RWPE2 (cell line): ENCODE measurements at places on chromosomes 4 and X.

DNA sequence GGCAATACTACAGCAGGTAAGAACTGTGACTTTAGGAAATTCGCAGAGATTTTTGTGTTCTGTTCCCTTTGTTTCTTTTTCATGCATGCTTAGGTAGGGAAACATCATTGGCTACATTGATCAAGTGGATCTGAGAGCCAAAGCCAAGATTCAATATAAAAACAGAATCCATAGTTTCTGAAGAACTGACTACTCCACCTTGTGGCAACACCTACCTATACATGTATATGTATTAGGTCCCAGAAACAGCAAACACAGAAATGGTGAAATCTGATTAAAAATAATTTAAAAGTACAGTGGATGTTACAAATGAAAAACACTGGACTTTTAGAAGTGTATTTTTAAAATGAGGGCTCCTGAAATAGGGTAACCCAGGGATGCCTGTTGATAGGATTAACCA, 322.6 kb upstream of the MAOA start:
- H3K36me3 ChIP-seq, result no peaks in the 10 kb centered on the region
- no peak overlapping the region for H3K4me3 ChIP-seq
- no peak overlapping the region for H3K27ac ChIP-seq
- no peaks in the 10 kb centered on the region for H3K27me3 ChIP-seq

GRCh38 chr4:73193659-73194058, 64.9 kb downstream of the ANKRD17 start:
- no peaks in the 10 kb centered on the region for H3K27me3 ChIP-seq
- no peak overlapping the region for H3K4me3 ChIP-seq
- no peak for DNase-seq

- no peaks in the 10 kb centered on the region for H3K27me3 ChIP-seq
- H3K36me3 ChIP-seq, result no peaks in the 10 kb centered on the region
- H3K4me3 ChIP-seq, result no peak overlapping the region
- H3K4me1 ChIP-seq, result peaks cover 5% of the 10 kb centered on the region
These were observed 1688.0 kb upstream of the AGA start for GRCh38 chr4:179130122-179130714.

- no peak overlapping the region for H3K4me3 ChIP-seq
- peaks cover 7% of the 10 kb centered on the region for H3K4me1 ChIP-seq
- no peak for DNase-seq
These were observed 122.9 kb downstream of the UBE2NL start for GRCh38 chrX:144006811-144007210.

GRCh38 chrX:16023790-16024734, 99.3 kb upstream of the GRPR start:
- peaks cover 21% of the 10 kb centered on the region for H3K4me1 ChIP-seq
- no peaks in the 10 kb centered on the region for H3K27me3 ChIP-seq
- DNase-seq, result no peak
- H3K36me3 ChIP-seq, result no peaks in the 10 kb centered on the region
- H3K4me3 ChIP-seq, result no peak overlapping the region

GRCh38 chrX:49970674-49971073, 48.3 kb downstream of the CLCN5 start:
- H3K27me3 ChIP-seq, result no peaks in the 10 kb centered on the region
- H3K4me1 ChIP-seq, result no peaks in the 10 kb centered on the region
- no peaks in the 10 kb centered on the region for H3K36me3 ChIP-seq

GRCh38 chr4:122705547-122706117, 26.9 kb upstream of the BBS12 start:
- no peak overlapping the region for H3K27ac ChIP-seq
- peaks cover 12% of the 10 kb centered on the region for H3K4me1 ChIP-seq
- H3K36me3 ChIP-seq, result peaks cover 19% of the 10 kb centered on the region; the same call in 1 of the 2 replicates
- H3K4me3 ChIP-seq, result no peak overlapping the region

GRCh38 chrX:48924270-48924669, 5.4 kb upstream of the PIM2 start:
- H3K4me1 ChIP-seq, result no peaks in the 10 kb centered on the region
- H3K27me3 ChIP-seq, result no peaks in the 10 kb centered on the region
- no peak for DNase-seq
- H3K4me3 ChIP-seq, result no peak overlapping the region
- no peaks in the 10 kb centered on the region; the same call in 1 of the 2 replicates for H3K36me3 ChIP-seq

- no peaks in the 10 kb centered on the region for H3K27me3 ChIP-seq
- no peak for DNase-seq
- no peak overlapping the region for H3K27ac ChIP-seq
- H3K36me3 ChIP-seq, result no peaks in the 10 kb centered on the region
- H3K4me3 ChIP-seq, result no peak overlapping the region
These were observed 277.7 kb upstream of the TET2 start for GRCh38 chr4:104868958-104869357.

- H3K4me3 ChIP-seq, result no peak overlapping the region
- no peak for DNase-seq
- no peaks in the 10 kb centered on the region for H3K27me3 ChIP-seq
- no peaks in the 10 kb centered on the region for H3K36me3 ChIP-seq
- no peaks in the 10 kb centered on the region for H3K4me1 ChIP-seq
These were observed 191.1 kb downstream of the KCTD8 start for GRCh38 chr4:44257461-44257860.

GRCh38 chrX:118682258-118683014, 45.0 kb upstream of the IL13RA1 start:
- H3K4me3 ChIP-seq, result no peak overlapping the region
- no peaks in the 10 kb centered on the region for H3K4me1 ChIP-seq
- H3K36me3 ChIP-seq, result no peaks in the 10 kb centered on the region
- DNase-seq, result no peak

GRCh38 chr4:44996276-44996845, 270.0 kb upstream of the GNPDA2 start:
- no peak overlapping the region for H3K4me3 ChIP-seq
- no peak for DNase-seq
- H3K27ac ChIP-seq, result no peak overlapping the region
- H3K36me3 ChIP-seq, result no peaks in the 10 kb centered on the region

DNA sequence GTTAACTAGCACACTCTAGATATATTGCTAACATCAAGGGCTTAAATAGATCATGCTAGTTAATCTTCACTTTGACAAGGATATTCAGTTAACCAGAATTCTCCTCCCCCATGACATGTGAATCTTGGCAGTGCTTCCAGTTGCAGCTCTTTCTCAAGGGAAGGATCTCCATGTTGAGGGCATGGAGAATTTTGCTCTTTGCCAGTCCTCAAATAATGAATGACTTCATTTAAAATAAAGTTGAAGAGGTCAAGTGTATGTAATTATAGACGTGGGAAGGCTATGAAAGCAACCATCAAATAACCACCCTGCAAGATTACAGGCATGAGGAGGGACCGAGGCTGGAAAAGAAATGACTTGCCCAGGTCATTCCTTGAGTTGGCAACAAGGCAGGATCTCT, 87.3 kb upstream of the CPEB2 start:
- DNase-seq, result no peak
- no peaks in the 10 kb centered on the region for H3K4me1 ChIP-seq
- H3K36me3 ChIP-seq, result no peaks in the 10 kb centered on the region
- no peak overlapping the region for H3K4me3 ChIP-seq
- H3K27ac ChIP-seq, result no peak overlapping the region

- no peaks in the 10 kb centered on the region for H3K36me3 ChIP-seq
- H3K27me3 ChIP-seq, result no peaks in the 10 kb centered on the region
- DNase-seq, result no peak
- H3K27ac ChIP-seq, result no peak overlapping the region
- H3K4me3 ChIP-seq, result no peak overlapping the region
- no peaks in the 10 kb centered on the region for H3K4me1 ChIP-seq
These were observed 1627.5 kb upstream of the TENM3 start for GRCh38 chr4:180615746-180616145.

DNA sequence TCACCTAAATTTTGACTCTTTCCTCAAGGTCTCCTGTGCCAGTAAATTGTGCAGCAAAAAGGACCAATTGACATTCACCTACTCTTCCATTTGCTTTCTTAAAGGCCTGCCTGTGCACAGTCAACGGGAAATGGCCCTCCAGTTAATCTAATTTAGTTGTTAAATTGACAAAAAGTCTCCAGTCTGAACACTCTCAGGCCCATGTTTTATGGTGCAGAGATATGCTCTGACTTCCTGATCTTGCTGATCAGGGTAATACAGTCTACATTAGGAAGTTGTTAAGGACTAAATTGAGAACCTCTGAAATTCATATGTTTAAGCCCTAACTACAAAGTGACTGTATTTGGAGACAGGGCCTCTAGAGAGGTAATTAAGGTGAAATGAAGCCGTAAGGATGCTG, 133.6 kb upstream of the IL15 start:
- no peak overlapping the region for H3K27ac ChIP-seq
- DNase-seq, result no peak
- H3K36me3 ChIP-seq, result no peaks in the 10 kb centered on the region
- H3K27me3 ChIP-seq, result no peaks in the 10 kb centered on the region

GRCh38 chr4:103097112-103097511, 2.5 kb downstream of the BDH2 start:
- DNase-seq, result no peak
- H3K27ac ChIP-seq, result no peak overlapping the region
- H3K27me3 ChIP-seq, result no peaks in the 10 kb centered on the region
- peaks cover 6% of the 10 kb centered on the region for H3K4me1 ChIP-seq

DNA sequence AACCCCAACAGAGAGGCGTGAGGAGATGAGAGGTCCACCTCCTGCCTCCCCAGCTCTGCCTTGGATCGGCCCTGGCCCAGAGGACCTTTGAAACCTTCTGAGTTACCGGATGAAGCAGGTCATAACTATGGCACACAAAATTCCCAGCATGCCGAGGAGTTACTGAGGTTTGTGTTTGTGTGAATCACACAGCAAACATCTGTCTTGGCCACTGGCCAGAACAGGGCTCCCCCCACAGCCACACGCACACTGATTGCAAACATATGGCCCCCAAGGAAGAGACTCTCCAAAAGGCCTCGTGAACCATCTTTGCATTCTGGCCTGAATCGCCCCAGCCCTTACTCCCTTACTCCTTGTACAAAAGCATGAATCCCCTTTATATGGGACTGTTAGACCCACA, 18.9 kb downstream of the RPS4X start:
- no peaks in the 10 kb centered on the region for H3K27me3 ChIP-seq
- no peaks in the 10 kb centered on the region for H3K36me3 ChIP-seq
- H3K4me3 ChIP-seq, result no peak overlapping the region
